ENCODE measurements at places on chromosomes 12 and 14.

DNA sequence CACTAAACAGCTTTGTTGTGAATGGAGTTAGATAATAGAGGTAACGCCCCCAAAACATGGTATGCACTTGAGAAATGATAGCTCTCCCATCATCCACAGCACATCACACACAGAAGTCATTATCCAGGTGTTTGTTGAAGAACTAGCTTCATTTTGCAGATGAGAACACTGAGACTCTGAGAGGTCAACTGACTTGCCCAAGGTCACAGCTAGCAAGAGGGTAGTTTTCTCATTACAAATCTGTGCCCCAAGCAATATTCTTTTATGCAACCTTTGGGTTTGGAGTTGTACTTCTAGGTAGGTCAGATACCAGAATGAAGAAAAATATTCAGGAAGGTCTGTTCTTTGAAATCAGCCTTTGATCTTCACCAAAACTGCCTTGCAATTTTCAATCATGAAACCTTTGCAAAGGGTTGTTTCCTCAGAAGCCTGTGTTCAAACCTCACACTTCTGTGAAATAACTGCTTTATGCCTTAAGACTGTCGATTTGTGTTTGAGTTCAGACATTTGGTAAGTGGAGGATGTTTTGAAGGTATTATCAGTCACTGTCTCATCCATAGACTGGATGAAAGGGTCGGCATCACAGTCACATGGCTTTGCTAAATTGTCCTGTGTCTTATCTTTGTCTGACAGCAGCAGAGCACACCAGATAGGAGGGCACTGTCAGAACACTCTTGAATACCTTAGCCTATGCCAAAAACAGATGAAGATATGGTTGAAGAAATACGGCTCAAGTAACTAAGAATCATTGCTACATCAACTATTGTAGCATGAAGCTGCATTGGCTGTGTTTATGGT is 233.2 kb upstream of the BTG1 start:
- DNase-seq = no peak

DNA sequence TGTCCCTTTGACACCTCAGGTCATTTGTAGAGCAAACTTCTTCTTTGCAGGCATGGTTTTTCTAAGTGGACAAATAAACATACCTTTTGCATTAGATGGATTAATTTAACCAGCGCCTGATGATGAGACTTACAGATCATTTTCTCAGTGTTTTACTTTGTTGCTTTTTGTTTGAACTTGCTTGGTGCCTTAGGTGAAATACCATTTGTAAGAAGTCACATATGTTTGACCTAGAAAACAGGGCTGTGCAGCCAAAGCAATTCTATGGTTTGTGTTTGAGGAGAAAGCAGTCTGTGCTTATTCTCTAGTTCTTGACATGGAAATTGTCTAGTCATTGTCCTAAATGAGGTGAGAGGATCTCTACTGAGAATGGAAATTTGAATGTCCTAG is 111.1 kb downstream of the DIP2B start:
- no peak for DNase-seq

DNA sequence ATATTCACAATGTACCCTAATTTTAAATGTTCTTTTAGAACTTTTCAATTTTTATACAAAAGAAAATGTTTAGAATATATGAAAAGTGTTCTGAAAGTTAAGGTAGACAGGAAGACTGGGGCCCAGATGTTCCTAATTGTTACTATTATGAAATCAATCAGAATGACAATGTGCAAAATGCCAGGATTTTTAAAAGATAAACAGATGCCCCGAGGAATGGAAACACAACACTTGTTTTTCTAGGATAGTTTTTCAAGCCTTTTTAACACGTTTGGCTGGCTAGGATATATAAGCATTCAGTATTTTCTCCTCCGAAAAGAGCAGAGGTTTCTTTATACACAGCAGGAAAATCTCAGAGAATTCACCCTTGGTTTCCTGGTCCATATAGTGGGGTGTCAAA is 106.8 kb downstream of the ESR2 start:
- DNase-seq = no peak

- no peak for DNase-seq
Observed at GRCh38 chr12:115215544-115215943, 531.6 kb upstream of the TBX3 start.

- DNase-seq = no peak
Observed at GRCh38 chr14:65351493-65352194, 60.9 kb upstream of the FUT8 start.

GRCh38 chr12:107152315-107152714 is 59.0 kb upstream of the CRY1 start:
- no peak for DNase-seq

DNA sequence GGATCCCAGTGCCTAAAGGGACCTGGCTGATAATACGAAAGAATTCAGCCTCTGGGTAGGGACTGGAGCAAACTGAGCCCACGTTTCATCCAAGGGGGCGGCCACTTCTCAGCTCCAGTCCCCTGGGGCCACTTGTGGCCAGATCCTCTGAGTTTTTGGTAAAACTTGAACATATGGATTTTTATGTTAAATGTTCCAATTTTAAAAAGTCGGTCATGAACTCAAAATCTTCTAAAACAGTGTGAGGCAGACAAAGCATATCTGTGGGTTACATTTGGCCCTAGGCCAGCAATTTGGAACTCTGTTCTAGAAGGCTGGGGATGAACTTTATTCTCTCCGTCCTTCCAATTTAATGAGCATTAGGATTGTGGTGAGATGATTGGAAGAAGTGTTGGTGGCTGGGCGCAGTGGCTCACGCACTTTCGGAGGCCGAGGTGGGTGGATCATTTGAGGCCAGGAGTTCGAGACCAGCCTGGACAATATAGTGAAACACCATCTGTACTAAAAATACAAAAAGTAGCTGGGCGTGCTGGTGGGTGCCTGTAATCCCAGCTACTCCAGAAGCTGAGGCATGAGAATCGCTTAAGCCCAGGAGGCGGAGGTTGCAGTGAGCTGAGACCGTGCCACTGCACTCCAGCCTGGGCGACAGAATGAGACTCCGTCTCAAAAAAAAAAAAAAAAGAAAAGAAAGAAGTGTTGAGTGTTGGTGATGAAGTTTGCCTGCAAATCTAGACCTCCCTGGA is 3.0 kb upstream of the PPP1CC start:
- no peak for DNase-seq

DNA sequence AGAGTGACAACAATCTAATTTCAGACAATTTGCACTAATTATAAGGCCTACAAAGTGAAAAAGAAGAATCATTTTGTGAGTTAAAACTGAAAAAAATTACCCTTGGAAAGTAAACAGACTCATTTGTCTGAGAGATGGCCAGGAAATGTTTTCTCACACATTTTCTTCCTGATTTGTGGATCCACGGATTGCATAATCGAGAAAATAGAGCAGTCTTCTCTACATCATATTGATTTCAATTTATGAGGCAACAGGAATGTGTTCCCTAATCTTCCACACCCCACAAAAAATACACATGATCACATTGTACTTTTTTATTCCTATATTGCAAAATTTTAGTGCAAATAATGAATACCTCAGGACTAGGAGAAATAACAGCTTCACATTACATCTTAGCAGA is 160.8 kb downstream of the CCER1 start:
- DNase-seq = no peak

DNA sequence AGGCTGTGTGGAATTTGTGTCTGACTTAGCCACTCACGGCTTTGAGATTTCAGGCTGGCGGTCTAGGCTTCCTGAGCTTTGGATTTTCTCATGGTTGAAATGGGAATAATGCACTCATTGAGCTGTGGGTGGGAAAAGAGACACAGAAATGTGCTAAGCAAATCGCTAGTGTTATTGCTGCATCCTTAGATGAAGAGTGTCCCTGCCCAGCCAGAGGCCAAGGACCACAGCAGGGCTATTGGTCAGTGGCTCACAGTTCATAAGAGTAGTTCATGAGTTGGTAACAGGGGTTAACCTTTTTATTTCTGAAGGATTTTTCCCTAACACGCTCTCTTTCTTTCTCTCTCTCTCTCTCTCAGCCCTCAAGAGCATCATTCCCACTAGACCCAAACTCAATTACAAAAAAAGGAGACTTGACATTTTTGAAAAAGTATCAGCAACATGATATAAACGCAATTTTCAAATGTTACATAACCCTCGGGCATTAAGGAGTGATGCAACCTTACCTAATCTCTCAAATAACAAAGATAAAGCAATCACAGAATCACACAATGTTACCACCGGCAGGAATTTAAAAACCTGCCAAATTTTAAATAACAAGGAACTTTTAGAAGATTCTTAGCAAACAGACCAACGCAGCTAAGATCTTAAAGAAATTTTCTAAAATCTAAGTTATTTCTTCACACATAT is 36.7 kb upstream of the RMST start:
- no peak for DNase-seq

GRCh38 chr12:8678661-8679111 is 16.1 kb upstream of the MFAP5 start:
- no peak for DNase-seq

- DNase-seq = no peak
Observed at GRCh38 chr12:91493308-91493707, 310.7 kb upstream of the DCN start.

GRCh38 chr14:55103971-55104954 is 24.8 kb upstream of the LGALS3 start:
- no peak for DNase-seq

DNA sequence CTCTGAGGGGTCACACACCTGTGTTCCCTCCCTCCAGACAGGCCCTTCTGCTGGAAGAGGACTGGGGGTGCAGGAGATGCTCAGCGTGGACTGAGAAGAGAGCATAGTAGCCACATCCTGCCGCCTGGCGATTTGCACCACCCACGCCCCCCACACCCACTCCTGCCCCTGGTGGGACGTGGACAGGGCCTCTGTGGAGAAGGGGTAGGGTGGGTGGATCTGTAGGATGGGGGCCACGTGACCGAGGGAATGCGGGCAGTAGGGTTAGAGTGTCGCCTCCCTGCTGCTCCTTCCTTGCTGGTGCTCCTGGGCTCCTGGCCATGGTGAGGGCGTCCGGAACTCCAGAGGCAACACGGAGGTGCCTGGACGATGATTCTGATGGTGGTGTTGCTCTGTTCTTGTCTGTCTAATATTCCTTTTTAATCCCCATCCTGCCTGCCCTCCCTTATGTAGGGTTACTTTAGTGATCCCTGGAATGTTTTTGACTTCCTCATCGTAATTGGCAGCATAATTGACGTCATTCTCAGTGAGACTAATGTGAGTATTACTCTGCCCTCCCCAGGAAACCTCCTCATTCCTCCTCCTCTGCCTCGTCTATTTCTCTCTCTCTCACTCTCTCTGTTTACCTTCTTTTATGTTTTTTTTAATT is 161.5 kb upstream of the FKBP4 start:
- no peak for DNase-seq

DNA sequence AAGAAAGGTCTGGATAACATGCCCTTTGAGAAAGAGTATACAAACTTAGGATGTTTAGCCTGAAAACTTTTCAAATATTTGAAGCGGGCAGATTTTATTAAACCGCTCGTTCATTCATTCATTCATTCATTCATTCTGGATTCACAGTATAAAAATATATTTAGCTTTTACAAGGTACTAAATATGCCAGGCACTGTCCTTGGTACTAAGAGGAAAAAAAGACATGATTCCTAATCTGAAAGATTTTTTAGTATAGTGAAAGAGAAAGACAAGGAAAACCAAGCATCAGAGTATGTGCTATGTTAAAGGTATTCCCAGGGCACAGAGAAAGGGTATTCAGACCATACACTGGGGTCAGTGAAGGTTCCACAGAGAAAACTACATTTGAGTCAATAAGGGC is 299.7 kb downstream of the BCAT1 start:
- no peak for DNase-seq

GRCh38 chr14:33986804-33987203 is 35.9 kb upstream of the EGLN3 start:
- DNase-seq = no peak

DNA sequence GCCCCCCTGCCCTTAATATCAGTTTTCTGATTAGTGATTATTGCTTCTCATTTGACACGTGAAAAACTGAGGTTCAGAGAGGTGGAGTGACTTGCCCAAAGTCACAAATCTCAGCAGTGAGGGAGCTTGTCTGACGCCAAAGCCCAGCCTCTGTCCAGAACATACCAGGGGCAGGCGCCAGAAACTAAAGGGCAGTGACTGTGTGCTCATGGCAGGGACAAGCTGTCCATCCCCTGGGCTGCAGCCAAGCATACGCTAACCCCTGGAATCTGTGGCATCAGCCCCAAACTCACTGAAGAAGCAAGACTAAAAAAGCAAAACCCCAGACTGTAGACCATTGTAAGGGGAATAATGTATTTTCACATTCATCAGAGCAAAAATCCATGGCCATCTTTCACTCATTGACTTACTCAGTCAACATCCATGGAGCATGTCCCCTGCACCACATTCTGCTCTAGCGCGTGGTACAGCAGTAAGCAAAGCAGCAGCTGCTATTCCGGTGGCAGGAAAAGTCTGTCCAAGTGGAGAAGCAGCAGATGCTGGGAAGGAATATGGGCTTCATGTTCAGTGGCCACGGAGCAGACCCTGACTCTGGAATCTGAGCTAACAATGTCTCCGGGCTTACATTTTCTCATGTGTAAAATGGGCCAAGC is 1.5 kb upstream of the SERPINA4 start:
- no peak for DNase-seq

DNA sequence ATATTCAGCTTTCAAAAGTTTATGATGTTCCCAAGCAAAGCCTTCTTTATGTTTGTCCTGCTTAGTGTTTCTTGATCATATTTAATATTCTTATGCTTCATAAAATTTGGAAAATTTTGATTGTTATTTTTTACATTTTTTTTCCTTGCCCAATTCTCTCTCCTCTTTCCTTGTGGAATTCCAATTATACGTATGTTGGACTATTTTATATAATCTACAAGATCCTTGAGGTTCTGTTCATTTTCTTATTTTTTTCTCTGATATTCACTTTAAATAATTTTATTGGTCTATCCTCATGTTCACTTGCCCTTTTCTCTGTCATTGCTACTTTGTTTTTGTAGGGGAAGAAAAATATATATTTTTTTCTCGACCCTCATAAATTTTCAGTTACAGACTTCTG is 167.7 kb downstream of the DYRK2 start:
- no peak for DNase-seq

- no peak for DNase-seq
Observed at GRCh38 chr12:49767333-49767732, 26.0 kb downstream of the TMBIM6 start.

GRCh38 chr12:51185171-51185717 is 12.3 kb upstream of the TFCP2 start:
- DNase-seq = no peak

GRCh38 chr12:65325183-65325582 is 46.7 kb downstream of the MSRB3 start:
- DNase-seq = no peak

Data from NCI-H2227 treated with DMSO at 0.1 percent for 48 hours (cell line).